ENCODE measurements at places on chromosomes 5 and 9.

- DNase-seq: no peak
Observed at GRCh38 chr9:86529496-86530275, 175.5 kb upstream of the TUT7 start.

- no peak for DNase-seq
Observed at GRCh38 chr5:112228667-112229066, 190.4 kb downstream of the EPB41L4A start.

DNA sequence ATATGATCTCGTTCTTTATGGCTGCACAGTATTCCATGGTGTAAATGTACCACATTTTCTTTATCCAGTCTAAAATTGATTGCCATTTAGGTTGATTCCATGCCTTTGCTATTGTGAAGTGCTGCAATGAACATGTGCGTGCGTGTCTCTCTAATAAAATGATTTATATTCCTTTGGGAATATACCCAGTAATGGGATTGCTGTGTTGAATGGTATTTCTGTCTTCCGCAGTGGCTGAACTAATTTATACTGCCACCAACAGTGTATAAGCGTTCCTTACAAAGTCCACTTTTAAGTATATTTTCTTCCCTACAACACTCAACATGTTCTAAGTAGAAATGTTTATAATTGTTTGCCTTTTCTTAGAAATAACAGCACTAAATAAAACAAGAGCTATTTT is 521.9 kb downstream of the DTWD2 start:
- DNase-seq: no peak

GRCh38 chr5:135133698-135134515 is 99.9 kb upstream of the PITX1 start:
- DNase-seq: peak; percentile 9

GRCh38 chr5:35922468-35922867 is 16.0 kb downstream of the CAPSL start:
- no peak for DNase-seq

GRCh38 chr5:134595458-134595838 is 37.2 kb downstream of the SAR1B start:
- DNase-seq: no peak

- DNase-seq: no peak
Observed at GRCh38 chr9:100029251-100029650, 69.5 kb downstream of the ERP44 start.

GRCh38 chr5:81825237-81825636 is 74.3 kb upstream of the SSBP2 start:
- DNase-seq: no peak

DNA sequence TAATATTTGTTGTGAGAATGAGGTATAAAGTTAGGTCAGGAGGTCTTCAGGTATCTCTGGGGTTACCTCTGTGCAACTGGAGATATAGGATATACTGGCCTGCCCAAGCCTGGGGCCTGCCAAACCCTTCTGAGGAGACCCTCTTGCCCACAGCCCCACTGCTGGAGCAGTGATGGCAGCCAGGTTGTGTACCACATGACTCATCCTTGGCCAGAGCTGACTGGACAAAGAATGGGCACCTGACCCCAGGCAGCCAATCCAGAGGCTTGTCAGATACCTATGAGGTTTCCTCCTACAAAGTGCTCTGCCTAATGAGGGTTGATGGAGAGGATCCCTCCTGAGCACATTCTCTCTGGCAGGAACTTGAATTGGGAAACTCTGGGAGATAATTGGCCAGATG is 56.1 kb upstream of the TBC1D2 start:
- DNase-seq: no peak

GRCh38 chr5:77881528-77881927 is 105.4 kb upstream of the TBCA start:
- no peak for DNase-seq

DNA sequence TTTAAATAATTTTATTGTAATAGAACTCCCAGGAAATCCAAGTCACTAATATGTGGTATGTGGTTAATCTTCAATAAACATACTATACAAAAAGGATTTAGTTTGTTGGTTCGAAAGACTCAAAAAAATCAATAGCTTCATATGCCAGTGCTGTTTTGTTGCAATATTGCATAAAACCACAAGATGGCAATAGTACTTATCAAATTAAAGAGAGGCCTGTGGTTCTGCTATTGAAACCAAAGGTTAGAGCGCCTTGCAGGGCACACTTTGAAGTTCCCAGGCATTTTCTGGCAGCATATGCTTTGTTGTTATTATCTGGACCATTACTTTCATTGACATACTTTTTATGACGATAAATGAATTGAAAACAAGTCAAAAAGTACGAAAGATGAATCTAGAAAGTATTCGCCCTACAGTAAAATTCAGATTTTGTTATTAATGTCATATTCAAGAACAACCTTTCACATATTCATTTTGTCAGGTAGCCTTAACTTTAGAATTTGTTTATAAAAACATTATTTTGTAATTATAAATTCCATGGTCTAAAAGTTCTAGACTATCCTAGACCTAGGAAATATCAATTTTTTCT is 316.3 kb downstream of the MCTP1 start:
- peak; percentile 89 for DNase-seq

DNA sequence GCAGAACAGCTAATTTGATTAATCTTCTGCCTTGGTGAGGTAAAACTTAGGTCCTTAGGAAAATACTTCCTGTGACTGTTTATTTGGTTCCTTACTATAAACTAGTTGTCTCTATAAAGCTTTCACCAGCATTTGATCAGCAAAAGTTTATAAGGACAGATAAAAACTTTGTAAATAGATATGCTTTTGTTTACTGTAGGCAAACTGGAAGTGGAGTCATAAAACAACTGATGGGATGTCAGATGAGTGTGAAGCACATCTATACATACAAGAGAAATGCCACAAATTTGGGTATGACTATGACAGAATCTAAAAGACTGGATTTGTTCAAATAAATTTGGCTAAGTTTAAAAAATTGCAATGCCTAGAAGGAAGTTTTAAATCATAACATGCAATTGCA is 5.5 kb downstream of the PTGER4 start:
- no peak for DNase-seq

GRCh38 chr5:139651853-139652787 is 4.0 kb downstream of the CXXC5 start:
- peak; percentile 71 for DNase-seq

DNA sequence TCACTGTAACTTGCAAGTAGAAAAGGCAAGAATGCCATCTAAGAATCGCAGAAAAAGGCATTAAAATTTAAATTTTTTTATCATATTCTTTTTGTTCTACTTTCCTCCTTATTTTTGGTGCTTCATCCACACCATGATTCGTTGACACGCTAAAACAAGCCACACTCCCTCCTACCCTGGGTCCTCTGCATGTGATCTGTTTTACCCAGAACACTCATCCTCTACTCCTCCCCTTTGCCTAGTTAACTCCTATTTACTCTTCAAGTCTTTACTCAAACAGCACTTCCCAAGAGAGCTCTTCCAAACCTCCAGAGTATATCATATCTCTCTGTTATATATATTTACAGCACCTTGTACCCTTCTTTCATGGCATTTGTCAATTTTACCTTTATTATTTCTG is 61.4 kb upstream of the SRP19 start:
- no peak for DNase-seq

DNA sequence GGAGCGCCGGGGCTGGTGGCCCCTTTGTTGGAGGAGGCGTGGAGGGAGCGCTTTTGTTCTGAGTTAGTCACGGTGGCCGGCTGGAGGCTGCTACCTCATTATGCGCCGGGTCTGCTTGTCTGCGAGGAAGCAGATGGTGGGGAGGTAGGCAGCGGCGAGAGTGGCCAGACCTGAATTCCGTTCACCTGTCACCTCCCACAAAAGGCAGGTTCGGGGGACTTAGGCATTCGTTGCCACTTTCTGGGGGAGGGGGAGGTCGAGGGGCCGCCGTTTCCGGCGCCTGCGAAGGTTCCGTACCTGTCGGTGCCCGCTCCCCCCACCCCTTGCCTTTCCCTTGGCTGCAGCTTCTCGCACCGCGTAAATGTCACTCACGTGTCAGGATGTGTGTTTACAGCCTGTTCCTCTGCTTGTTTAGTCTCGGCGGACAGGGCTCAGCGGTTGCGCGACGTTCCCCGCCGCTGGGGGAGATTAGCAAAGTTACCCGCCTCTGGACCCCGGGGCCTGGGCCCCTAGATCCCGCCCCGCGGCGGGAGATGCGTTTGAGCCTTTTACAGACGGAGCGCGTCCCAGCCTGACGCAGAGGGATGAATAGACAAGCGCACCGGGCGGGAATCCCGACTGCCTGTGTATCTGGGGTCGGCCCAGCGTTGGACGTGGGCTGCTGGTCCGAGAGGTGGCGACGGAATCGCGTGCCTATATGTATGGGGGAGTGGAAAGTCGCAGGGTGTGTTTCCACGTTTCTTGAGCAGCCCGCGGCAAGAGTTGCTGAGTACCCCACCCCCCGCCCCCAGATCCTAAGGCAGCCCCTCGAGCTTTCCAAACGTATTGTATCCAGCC is 2.7 kb upstream of the LHX2 start:
- DNase-seq: no peak

DNA sequence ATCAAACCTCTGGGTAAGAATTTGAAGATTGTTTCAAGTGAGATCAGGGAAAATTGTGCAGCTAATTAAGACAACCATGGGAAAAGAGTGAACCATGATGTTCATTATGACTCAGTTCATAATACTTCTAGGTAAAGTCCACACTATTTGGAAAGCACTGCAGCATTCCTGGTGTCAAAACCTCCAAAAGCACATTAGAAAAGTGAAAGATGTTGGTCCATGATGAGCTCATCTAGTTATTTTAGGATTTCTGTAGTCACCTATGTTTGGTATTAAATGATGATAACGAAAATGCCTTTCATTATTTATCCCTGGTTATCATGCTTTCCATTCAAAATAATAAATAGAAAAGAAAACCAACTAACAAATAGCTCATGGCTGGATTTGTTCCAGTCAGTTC is 49.1 kb downstream of the PTCD2 start:
- DNase-seq: no peak

DNA sequence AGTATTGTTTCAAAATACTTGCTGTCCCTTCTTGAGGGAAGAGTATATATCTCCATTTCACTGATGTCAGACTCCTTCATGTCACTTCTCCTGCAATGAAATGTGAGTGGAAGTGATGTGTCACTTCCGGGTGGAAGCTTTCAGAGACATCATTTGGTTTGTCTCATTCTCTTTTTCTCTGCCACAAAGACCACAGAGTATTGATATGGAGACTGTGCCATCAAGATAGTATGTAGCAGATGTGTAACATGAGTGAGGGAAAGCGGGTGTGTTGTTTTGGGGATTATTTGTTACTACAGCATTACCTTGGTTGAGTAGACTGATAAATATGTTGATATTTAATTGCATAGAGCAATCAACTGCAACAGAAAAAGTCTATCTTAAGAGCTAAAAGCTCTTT is 169.8 kb downstream of the FBXL7 start:
- DNase-seq: no peak

DNA sequence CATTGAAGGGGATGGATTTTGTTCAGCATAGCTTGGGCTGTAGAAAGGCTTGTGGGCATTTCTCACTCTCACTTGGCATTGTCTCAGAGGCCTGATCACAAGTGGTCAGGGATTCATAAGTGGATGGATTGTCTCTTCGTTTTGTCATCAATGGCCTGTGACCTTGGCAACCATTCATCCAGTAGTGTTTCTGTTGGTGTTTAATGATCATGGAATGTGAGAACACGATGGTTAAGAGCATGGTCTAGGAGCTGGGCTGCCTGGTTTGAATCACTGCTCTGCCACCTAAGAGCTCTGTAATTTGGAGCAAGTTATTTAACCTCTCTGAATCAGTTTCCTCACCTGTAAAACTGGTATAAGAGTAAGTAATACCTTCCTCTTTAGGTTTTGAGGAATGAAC is 430.1 kb upstream of the MEF2C start:
- DNase-seq: no peak

DNA sequence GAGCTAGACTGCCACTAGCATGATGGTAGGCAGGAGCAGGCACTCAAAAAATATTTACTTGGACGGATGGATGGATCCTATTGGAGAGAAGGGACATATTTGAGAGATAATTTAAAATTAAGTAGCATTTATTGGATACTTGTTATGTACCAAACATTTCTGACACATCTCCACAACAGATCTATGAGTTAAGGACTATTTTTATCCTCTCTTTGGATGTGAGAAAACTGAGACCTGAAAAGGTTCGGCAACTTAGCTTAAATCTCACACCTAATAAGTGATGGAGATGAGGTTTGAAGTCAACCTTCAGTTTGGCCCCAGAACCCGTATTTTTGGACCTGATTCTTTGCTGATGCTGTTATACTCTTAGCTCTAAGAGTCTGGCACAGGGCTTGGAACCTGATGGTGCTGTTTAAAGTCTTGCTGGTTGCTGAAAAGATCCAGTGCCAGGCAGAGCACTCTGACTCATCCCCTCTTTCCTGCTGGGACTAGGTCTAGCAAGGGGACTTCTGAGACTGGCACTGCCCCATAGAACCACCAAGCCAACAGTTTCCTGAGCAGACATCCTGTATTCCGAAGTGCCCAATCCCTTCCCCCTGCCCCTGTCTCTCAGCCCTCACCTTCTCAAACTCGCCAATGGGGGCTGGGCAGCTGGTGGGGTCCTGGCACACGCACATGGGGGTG is 15.6 kb downstream of the SPARC start:
- no peak for DNase-seq

DNA sequence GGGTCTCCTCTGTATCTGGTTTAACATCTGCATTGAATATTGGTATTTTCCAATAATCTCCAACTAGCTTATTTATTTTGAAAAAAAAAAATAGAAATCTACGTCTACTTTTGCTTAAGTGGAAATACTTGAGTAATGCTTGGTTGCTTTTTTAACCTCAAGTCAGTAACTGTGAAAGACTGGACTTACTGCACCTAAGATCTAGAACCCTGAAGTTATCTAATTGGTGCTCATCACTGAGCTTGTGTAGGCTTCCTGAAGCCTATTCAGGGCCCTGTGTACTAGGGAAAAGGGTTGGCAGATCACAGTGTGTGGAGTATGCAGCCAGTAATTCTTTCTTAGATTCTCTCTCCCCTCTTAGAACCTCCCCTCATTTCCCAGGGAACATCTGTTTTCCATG is 16.2 kb downstream of the SLC1A1 start:
- no peak for DNase-seq

DNA sequence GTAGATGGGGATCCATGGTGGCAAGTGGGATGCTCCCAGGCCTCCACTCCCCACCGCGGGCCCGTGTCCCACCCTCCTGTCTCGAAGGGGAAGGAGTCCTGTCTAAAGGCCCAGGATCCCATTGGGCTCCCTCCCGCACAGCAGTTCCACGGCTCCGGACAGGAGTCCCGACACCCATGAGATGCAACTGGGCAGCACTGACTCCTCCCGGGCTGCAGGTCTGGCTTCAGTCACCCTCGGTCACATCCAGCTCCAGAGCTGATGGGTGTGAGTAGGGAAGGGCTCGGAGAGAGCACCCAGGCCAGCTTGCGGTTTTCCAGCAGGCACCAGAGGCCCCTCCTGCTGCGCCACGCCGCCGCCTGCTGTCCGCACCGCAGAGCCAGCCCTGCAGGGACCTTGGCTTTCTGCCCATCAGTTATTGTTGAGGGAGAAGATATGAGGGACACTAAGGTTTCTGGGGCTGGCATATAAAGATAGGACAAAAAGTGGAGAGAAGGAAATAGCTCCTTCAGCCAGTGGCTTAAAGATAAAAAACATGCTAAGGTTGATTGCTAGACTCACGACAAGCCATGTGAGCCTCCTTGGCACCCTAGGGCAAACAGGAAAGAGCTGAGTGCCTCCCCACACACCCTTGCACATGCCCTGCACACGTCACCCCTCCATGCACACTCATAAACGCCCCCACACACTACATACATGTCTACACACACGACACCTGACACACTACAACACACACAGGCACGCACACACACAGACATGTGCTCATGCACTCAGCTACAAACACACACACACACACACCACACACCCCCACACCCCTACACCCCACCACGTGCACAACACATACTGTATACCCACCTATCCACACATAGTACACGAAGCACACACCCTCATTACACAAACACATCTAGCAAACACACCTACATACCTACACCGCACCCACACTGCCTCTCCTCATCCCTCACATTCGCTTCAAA is 79.0 kb downstream of the AK8 start:
- DNase-seq: peak; percentile 86

Measured in hematopoietic multipotent progenitor cell (in vitro differentiated cells).